ENCODE measurements at places on chromosomes 2 and 18.

DNA sequence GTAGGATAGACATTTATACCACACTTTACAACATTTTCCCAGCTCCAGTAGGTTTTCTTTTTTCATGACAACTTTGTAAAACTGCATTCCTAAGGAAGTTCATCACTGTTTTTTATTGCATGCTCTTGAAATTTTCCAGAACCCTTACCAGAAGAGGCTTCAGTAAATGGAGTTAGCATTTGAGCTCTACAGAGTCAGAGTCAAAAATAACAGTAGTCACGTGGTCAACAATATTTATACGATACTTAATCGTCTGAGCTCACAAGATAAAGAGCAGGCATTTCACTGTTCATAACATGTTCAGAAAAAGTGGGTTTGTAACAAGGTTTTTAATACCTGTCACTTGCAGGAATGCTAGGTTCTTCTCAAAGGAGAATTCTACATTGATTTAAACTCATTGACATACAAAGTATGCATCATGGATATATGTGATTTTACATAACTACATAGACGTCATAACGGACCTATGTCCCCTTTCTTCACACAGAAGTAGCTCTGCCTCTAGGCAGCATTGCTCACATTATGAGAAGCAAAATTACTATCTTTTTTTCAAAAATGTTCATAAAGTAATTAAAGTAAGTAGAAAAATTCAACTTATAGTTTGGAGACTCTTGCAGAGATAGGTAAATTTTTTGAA, 187.0 kb upstream of the COL3A1 start:
- peak; percentile 86 for DNase-seq

GRCh38 chr2:202387608-202388342, 11.6 kb downstream of the BMPR2 start:
- no peak for DNase-seq

GRCh38 chr18:48342125-48342524, 67.1 kb downstream of the ZBTB7C start:
- no peak for DNase-seq

GRCh38 chr2:75540994-75541393, 19.7 kb downstream of the EVA1A start:
- no peak for DNase-seq

DNA sequence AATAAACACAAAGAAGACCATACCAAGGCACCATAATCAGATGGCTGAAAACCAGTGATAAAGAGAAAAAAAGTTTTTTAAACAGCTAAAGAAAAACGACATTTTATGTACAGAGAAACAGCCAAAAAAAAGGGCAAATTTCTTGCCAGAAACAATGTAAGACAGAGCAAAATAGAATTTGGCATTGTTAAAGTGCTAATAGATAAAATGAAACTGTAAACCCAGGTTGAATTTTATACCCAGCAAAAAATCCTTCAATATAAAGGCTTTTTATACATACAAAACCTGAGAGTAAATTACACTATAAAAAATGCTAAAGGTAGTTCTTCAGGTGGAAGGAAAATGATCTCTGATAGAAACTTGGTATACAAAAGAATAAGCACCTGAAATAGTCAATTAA, 45.7 kb downstream of the FAM117B start:
- no peak for DNase-seq

DNA sequence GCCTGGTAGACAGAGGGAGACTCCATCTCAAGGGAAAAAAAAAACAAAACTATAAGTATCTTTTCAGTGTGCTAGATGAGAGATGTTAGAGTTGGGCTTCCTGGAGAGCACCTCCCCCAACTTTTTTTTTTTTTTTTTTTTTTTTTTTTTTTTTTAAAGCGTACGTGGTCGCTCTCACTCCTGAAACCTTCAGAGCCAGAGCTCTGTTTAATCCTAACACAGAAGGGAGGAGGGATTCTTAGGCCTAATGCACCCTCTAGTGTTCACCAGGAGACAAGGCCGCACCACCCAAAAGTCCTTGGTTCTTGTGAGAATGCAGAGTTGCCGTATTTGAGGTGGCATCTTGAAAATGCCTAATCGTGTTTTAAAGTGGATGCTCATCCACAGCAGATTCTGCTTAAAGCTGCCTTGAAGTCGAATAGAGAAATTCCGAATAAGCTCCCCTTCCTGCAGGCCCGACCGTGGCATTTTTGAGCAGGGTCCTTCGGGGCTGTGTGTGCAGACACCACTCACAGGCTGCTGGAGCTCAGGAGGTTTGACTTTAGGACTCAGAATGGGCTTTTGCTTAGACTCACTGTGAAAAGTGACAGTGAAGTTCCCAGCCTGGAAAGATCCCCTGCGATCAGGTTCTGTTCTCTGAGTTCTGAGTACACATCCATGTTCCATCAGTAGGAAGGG, 252.6 kb downstream of the AGAP1 start:
- DNase-seq: peak; percentile 83

- DNase-seq: no peak
These were observed 227.3 kb downstream of the CD226 start for GRCh38 chr18:69720422-69720821.

Data from M059J (cell line).